ENCODE measurements at places on chromosomes 6 and 20.

DNA sequence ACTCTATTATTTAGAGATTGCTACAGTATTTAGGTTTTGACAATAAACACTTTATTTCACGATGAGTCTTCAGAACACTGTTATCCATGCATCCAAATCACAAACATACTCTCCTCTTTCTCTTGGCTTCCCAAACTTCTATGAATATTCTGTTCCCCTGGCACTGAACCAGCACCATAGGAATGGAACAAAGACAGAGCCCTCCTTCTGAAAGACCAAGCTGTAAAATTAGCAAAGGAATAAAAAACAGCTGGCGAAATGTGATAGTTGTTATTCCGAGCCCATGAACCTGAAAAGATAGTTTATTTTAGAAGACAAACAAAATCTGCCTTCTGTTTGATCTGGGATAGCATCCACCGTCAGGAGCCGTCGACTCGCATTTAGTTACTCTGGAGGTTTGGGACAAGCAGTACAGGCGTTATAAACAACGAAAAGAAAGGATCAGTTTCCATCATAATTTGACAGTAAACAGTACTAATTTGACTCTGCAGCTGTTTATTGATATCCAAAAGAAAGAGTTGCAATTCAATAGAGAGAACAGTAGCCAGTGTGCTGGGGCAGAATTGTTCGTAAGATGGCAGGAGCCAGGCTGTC lies 161.4 kb downstream of the CLIC5 start:
- no peak for DNase-seq

- DNase-seq = no peak
These were observed 326.5 kb upstream of the MAP3K7 start for GRCh38 chr6:90913266-90913960.

GRCh38 chr6:167840526-167841179 lies 13.9 kb downstream of the AFDN start:
- DNase-seq = no peak

DNA sequence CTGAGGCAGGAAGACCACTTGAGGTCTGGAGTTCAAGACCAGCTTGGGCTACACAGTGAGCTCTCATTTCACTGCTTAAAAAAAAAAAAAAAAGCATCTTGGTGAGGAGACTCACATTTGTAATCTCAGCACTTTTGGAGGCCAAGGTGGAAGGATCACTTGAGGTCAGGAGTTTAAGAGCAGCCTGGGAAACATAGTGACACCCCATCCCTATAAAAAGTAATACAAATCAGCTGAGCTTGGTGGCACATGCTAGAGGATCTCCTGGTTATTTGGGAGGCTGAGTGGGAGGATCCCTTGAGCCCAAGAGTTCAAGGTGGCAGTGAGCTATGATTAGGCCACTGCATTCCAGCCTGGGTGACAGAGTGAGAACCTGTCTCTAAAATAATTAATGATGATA lies 29.4 kb upstream of the SYNCRIP start:
- no peak for DNase-seq

DNA sequence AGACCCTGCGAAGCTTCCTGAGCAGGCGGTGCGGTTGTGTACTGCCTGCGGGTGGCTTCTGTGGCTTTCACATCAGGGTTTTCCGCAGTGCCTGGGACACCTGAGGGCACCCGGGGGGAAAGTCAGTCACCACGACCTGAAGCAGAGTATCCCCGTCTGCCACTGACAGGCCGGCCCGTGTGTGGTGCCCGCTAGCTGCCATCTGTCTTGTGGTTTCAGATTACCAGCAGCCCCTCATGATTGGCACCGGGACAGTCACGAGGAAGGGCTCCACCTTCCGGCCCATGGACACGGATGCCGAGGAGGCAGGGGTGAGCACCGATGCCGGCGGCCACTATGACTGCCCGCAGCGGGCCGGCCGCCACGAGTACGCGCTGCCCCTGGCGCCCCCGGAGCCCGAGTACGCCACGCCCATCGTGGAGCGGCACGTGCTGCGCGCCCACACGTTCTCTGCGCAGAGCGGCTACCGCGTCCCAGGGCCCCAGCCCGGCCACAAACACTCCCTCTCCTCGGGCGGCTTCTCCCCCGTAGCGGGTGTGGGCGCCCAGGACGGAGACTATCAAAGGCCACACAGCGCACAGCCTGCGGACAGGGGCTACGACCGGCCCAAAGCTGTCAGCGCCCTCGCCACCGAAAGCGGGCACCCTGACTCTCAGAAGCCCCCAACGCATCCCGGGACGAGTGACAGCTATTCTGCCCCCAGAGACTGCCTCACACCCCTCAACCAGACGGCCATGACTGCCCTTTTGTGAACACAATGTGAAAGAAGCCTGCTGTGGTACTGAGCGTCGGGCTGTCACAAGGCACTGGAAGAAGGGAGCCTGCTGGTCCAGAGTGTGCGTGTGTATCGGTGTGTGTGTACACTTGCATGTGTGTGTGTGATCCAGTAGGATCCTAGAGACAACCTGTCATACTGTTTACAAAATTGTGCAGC lies 54.4 kb downstream of the GOPC start:
- DNase-seq = peak; percentile 70

DNA sequence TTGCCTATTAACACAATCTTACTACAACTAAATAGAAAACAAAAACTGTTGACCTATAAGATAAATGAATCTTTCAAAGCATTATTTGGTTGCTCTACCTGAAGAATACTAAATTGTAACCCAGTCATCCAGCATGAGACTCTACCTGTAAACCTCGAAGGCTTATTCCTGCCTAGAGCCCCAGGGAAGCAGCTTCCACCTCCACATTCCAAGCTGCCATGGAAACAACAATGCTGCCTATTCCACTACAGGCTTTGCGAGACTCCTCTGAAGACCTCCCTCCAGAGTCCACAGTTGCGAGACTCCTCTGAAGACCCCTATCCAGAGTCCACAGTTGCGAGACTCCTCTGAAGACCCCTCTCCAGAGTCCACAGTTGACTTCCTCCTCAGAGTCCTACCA lies 15.7 kb downstream of the GMDS start:
- no peak for DNase-seq

DNA sequence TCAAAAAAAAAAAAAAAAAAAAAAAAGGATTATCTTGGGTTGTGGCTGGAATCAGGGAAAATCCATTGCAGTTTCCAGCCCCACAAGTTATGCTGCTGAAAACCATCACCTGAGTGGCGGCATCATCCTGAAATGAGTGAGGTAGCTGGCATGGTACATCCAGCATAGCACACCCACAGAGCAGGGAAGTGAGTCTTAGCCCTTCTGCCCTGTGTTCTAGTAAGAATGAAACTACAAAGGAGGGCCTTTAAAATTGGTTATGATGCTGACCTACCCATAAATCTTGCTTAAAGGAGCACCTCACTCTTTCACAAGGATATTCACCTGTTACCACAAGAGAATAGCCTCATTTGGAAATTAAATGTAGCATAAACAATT lies 119.2 kb downstream of the NFATC2 start:
- no peak for DNase-seq

DNA sequence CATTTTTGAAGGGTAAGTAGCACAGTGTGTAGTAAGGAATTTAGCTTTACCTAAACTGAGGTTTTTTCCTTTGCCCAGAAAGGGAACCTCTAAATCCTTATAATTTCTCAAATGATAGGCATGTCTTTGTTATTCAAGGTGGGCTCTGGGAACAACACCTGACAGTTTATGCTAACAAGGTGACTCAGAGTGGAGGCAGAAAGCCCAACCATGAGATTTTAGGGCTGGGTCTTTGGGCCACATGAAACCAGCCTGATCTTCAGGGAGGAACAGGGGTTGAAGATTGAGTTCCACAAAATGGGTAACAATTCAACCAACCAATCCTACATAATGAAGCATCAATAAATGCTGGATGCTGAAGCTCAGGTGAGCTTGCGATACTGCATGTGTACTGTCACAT lies 46.6 kb downstream of the PRSS35 start:
- DNase-seq = no peak

GRCh38 chr6:80235647-80236046 lies 129.2 kb downstream of the BCKDHB start:
- no peak for DNase-seq

- no peak for DNase-seq
These were observed 184.6 kb downstream of the ESR1 start for GRCh38 chr6:151992091-151992490.

DNA sequence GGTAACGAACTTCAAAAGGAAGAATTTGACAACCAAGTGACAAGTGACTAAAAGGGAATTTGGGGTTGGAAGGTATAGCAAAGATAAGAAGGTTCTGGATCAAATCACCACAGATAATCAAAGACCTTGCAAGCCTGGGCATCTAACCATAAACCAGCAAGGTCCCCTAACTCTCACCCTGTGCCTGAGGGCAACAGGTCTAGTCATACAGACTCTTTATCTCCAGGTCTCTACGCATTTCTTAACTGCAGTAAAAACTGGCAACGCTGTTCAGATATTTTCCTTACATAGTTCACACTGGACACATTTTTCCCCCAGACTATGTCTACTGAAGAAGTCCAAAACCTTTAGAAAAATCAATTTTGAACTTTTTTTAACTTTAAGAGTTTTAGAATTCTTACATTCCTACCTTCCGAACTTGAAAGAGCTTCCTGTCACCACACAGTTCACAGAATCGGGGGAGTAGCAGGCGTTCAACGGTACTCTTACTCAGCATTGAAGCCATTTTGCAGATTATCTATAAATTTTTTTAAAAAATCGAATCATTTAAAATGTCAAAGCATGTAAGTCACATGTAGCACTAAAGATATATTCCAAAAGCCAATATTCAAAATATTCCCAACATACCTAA lies 23.0 kb upstream of the ANKRD60 start:
- no peak for DNase-seq

- no peak for DNase-seq
These were observed 26.0 kb downstream of the DSTN start for GRCh38 chr20:17595856-17596255.

DNA sequence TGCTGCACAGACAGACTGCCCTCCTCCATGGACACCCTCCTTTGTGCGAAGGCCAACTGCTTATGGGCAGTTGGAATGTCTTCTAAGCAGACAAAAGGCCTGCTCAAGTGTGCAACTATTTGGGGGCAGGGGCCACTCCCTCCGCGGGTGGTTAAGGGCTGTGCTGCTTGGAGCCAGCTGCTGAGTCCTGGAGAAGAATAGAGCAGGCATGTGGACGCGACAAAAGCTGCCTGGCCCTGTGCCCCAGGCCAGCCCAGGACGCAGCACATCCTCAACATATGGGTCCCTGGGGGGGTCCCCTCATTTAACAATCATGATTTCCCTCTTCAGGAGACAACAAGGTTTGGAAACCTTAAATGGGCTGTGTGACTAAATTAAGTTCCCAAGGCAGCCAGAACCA lies 45.5 kb upstream of the ENTPD6 start:
- DNase-seq = no peak

- DNase-seq = no peak
These were observed 86.3 kb downstream of the NINL start for GRCh38 chr20:25499031-25499430.

- DNase-seq = no peak
These were observed 425.5 kb downstream of the TENT5A start for GRCh38 chr6:81326881-81327561.

DNA sequence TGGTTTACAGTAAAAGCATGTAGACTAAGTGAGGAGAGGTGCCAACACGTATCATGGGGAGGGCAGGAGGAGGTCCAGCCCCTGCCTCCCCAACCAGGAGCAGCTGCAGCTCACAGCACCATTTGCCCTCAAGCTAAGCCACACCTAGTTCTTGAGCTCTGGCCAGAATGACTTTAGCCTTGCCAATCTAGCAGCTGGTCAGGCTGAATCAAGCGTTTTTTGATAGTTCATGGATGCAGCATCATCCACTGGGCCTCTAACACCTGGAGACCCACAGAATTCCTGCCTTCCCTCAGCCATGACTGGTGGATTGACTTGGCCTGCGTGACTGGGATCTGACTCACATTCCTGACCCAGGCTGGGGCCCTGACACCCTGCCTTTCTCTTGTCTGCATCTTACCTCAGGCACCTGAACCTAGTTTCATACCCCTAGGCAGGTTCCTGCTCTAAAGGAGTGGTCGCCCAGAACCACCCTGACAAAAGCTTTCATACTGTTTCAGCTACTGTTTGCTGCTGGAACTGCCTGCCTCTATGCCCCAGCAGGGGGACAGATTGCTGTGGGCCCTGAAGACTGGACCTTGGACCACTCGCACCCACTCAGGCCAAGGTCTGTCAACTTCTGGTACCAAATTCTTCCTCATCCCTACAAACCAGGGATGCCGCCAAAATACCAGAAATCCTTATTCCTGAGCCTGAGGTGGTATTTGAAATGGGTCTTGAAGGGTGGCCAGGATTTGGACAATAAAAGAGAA lies 122.3 kb downstream of the QRSL1 start:
- DNase-seq = no peak

- DNase-seq = no peak
These were observed 42.8 kb downstream of the RREB1 start for GRCh38 chr6:7150381-7151064.

GRCh38 chr6:106729841-106730240 lies 100.5 kb downstream of the QRSL1 start:
- DNase-seq = no peak

- DNase-seq = no peak
These were observed 65.9 kb downstream of the AIG1 start for GRCh38 chr6:143126574-143126941.

DNA sequence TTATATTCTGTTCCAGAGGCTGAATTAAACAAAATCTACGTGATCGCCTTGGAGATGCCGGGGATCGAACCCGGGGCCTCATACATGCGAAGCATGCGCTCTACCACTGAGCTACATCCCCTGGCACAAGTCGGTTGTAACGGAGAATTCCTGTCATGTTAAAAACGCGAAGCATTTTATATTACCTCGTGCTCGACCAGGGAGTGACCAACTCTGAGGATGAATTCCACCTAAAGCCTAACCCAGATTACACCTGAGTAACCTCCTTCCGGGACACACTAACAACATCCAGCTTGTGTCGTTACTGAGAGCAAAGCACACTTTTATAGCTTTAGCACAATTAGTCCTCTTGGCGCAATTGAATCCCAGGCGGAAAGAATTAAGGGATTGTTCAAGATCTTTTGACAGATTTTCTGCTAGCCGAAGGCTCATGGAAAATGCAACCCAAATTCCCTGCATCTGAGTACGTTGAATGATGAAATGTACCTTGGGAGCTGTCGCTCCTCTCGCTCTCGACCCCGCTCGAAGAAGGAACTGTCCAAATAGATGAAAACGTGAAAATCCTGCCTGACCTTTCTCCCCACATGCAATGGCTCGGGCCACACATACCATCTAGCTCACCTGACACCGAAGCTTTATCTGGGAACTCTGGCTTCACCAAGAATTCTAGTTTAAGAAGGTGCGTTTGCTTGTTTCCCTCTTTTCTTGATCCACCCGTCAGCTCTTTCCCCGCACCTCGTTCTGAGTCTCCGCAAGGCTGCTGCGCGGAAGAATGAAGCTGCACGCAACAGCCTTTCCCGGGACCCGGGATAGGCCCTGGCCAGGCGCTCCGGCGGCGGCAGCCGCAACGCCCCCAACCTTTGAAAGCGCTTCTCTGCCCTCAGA lies 148.3 kb downstream of the GPX5 start:
- DNase-seq = no peak

GRCh38 chr20:11582060-11582459 lies 335.6 kb upstream of the BTBD3 start:
- no peak for DNase-seq

DNA sequence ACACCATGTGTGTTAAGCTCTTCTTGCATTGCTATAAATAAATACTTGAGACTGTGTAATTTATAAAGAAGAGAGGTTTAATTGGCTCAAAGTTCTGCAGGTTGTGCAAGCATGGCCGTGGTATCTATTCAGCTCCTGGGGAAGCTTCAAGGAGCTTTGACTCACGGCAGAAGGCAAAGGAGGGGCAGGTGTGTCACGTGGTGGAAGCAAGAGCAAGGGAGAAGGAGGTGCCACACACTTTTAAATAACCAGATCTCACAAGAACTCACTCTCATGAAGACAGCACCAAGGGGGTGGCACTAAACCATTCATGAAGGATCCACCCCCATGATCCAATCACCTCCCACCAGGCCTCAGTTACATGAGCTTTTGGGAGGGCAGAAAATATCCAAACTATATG lies 193.7 kb downstream of the ERMARD start:
- DNase-seq = no peak

Measured in C1 segment of cervical spinal cord (tissue), 14 donors.